Activated naive CD8-positive, alpha-beta T cell treated with anti-CD3 and anti-CD28 coated beads, Interleukin-2, amount 50 U/mL, for 24 hours (primary cell): ENCODE measurements at places on chromosomes 12 and 14.

DNA sequence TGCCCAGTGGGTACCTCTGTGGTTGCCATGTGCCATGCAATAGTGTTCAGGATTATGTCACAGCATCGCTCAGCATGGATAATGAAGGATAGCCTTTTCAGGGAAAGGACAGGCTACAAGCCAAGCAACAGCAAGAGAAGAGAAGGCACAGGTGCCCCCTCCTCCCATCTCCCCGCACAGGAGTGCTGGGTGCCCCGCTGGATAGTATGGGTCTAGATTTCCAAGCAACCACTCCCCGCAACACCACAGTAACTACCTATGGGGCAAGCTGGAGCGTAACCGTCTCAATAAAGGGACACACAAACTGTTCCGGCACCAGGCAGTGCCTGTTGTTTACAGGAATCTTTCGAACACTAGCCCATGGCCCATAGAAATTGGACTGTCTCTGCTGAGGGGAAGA lies 222.2 kb downstream of the ITPR2 start:
- no peak overlapping the region for H3K4me3 ChIP-seq
- DNase-seq: no peak

- no peaks in the 10 kb centered on the region for H3K4me1 ChIP-seq
- no peaks in the 10 kb centered on the region for H3K36me3 ChIP-seq
- H3K27me3 ChIP-seq: no peaks in the 10 kb centered on the region
- DNase-seq: no peak
- H3K27ac ChIP-seq: no peak overlapping the region
Observed at GRCh38 chr12:105954951-105955931, 183.5 kb downstream of the NUAK1 start.

GRCh38 chr14:106622200-106622745 lies 1095.9 kb downstream of the TMEM121 start:
- peaks cover 9% of the 10 kb centered on the region for H3K4me1 ChIP-seq
- peak; percentile 14 for DNase-seq
- H3K27me3 ChIP-seq: peaks cover 11% of the 10 kb centered on the region
- no peaks in the 10 kb centered on the region for H3K36me3 ChIP-seq

DNA sequence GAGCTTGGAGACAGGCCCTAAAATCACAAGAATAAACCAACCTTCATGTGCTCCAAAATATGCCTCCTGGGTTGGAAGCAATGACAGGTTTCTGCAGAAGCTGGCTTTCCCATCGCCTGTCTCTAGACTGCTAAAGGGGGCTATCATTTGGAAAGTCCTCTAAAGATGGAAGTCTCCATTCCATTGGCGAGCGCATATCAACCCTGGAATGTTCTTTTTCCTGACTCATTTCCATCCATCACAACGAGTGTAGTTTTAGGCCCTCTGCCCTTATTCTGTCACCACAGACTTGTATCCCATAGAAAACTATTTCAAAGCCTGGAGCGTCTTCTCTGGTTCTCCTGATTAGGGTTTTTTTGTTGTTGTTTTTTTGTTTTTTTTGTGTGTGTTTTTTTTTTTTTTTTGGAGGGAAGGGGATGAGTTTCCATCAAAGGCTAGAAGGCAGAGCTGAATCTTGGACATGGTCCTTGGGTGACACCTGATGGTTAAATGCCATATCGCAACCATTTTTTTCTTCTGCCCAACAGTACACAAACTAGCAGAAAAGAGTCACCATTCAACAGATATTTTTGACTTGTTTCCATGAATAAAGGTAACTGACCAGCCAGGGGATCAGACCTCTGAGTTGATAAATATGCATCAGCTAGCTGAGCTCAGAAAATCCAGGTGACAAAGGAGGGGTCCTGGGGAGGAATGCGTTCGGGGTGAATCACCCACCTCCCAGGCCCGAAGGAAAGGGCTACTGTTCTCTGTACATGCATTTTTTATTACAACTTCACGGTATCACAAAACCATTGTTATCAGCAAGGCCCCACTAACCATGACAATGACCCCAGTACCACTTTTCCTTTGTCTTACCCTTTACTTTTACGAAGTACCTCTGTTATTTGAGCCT lies 40.5 kb downstream of the KCNA5 start:
- peak; percentile 7 for DNase-seq
- H3K27ac ChIP-seq: no peak overlapping the region
- H3K4me1 ChIP-seq: no peaks in the 10 kb centered on the region
- no peaks in the 10 kb centered on the region for H3K27me3 ChIP-seq

- peaks cover 43% of the 10 kb centered on the region for H3K4me1 ChIP-seq
- H3K36me3 ChIP-seq: no peaks in the 10 kb centered on the region
- peak overlapping the region; percentile 84 for H3K27ac ChIP-seq
- no peaks in the 10 kb centered on the region for H3K27me3 ChIP-seq
Observed at GRCh38 chr14:92105893-92106142, 564 bp downstream of the ATXN3 start.

DNA sequence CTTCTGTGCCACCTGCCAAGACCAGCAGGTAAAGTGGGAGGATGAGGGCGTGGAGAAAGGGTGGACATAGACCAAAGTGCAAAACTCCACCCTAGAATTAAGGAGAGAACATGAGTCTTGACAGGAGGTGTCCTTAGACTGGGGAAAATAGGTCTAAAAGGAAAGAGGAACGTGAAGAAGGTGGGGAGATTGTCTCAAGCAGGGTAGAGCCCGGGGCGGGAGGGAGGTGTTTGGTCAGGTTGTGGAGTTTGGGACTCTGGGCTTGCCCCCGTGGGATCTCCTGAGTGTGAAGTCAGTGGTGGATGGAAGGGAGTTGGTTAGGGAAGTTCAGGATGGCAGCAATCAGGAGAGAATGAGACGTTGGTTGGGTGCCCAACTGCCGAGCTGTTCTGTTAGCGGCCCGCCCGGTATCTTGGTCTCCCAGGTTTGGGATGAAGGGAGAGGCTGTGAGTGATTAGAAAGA lies 386 bp downstream of the DGKA start:
- peak overlapping the region; percentile 93 for H3K4me3 ChIP-seq
- peak overlapping the region; percentile 94 for H3K27ac ChIP-seq
- peak; percentile 10 for DNase-seq
- peaks cover 67% of the 10 kb centered on the region for H3K4me1 ChIP-seq
- H3K36me3 ChIP-seq: peaks cover 32% of the 10 kb centered on the region
- H3K27me3 ChIP-seq: peaks cover 2% of the 10 kb centered on the region

GRCh38 chr12:18421867-18422266 lies 160.5 kb downstream of the PIK3C2G start:
- no peak for DNase-seq
- no peaks in the 10 kb centered on the region for H3K27me3 ChIP-seq
- no peak overlapping the region for H3K27ac ChIP-seq
- H3K4me3 ChIP-seq: no peak overlapping the region

GRCh38 chr14:31596342-31597095 lies 35.3 kb downstream of the NUBPL start:
- H3K27ac ChIP-seq: no peak overlapping the region
- H3K4me3 ChIP-seq: no peak overlapping the region

DNA sequence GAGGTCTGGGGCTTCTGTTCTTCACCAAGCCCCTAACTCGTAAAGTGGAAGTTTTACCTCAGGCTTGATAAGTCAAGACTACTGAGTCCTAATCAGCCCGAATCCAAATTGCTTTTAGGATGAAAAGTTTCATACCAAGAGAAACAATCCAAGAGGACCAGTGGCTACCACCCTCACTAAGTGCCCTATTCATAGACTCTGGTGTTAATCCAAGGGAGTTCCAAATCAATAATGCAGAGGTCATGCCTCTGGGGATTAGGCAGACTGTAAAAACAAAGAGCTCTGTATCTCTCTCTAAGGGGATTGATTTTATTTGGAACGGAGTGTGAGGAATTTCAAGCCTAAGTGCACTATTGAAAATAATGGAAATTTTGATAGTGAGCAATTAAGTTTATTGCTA lies 76.3 kb upstream of the LMNTD1 start:
- no peaks in the 10 kb centered on the region for H3K27me3 ChIP-seq
- H3K4me1 ChIP-seq: peaks cover 7% of the 10 kb centered on the region
- H3K4me3 ChIP-seq: no peak overlapping the region

DNA sequence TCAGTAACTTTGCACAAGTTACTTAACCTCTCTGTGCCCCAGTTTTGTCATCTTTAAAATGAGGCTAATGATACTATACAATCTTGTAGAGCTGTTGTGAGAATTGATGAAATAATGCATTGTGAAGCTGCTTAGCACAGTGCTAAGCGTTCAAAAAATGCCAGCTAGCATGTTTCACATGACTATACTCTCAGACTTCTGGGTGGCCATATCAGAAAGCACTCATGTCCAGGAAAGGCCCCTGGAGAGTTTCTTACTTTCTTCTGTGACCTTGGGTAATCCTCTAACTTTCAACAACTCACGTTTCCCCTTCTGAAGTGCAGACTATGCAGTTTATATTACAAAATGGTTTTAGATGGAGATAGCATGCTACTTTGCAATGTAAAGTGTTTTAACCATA lies 68.1 kb downstream of the TPH2 start:
- DNase-seq: no peak
- H3K36me3 ChIP-seq: no peaks in the 10 kb centered on the region
- H3K4me3 ChIP-seq: no peak overlapping the region
- no peaks in the 10 kb centered on the region for H3K4me1 ChIP-seq

DNA sequence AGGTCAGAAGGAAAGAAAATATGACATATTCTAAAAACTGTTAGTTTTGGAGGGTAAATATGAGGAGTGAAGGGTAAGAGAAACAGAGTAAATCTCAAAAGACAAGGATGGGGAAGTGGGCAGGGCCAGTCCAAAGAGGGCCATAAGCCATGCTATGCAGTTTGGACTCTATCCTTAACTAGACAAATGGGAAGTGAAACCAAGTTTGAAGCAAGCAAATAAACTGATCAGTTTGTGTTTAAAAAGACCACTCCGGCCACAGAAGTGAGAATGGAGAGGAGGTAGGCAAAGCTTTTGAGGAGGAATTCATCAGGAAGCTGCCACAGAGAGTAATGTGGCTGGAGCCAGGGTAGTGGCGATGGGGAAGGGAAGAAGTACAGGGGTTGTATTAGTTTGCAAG lies 37.5 kb upstream of the DAAM1 start:
- no peaks in the 10 kb centered on the region for H3K36me3 ChIP-seq
- no peaks in the 10 kb centered on the region for H3K27me3 ChIP-seq
- no peak overlapping the region for H3K27ac ChIP-seq
- peaks cover 8% of the 10 kb centered on the region for H3K4me1 ChIP-seq

GRCh38 chr14:68178282-68178681 lies 358.7 kb downstream of the RAD51B start:
- no peaks in the 10 kb centered on the region for H3K36me3 ChIP-seq
- DNase-seq: no peak
- H3K4me1 ChIP-seq: peaks cover 26% of the 10 kb centered on the region
- no peak overlapping the region for H3K4me3 ChIP-seq
- no peak overlapping the region for H3K27ac ChIP-seq

DNA sequence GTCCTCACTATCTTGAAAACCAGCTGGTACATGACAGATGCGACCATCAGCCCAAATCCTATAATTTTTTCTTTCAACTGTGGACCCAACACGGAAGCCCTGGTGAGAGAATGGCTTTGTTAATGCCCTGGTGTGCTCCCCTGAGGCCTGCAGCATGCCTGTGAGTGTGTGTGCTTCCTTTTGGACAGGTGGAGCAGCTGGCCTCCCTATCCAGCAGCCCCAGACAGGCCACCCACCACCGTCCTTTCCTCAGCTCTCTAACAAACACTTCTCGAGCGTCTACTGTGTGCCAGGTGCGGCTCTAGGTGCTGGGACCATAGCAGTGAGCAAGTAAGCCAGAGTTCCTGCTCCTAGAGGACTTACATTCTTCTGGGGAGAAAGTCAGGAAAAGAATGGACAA lies 78.9 kb upstream of the GZMB start:
- H3K27ac ChIP-seq: no peak overlapping the region
- no peak for DNase-seq
- no peak overlapping the region for H3K4me3 ChIP-seq
- no peaks in the 10 kb centered on the region for H3K36me3 ChIP-seq
- H3K27me3 ChIP-seq: peaks cover 16% of the 10 kb centered on the region

DNA sequence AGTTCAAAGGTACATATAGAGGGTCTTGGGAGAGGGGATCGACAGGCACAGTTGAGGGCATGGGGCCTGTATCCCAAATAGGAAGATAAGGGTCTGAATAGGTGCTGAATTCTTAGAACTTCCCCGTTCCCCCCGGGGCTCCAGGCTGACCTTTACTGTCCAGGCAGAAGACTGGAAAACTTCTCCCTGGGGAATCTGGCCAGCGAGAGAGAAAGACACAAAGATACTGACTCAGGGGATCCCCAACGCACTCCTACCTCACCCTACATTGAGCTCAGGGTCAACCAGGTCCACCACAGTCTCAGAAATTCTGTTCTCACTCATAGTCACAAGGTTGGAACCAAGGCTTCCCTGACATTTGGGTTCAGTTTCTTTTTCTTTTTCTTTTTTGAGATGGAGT lies 46.2 kb downstream of the ACACB start:
- no peak overlapping the region for H3K27ac ChIP-seq
- no peak overlapping the region for H3K4me3 ChIP-seq
- H3K36me3 ChIP-seq: no peaks in the 10 kb centered on the region
- no peaks in the 10 kb centered on the region for H3K4me1 ChIP-seq
- H3K27me3 ChIP-seq: no peaks in the 10 kb centered on the region

- H3K4me1 ChIP-seq: no peaks in the 10 kb centered on the region
- peaks cover 3% of the 10 kb centered on the region for H3K36me3 ChIP-seq
- DNase-seq: no peak
- H3K27ac ChIP-seq: no peak overlapping the region
Observed at GRCh38 chr12:30887226-30887625, 39.3 kb upstream of the TSPAN11 start.

DNA sequence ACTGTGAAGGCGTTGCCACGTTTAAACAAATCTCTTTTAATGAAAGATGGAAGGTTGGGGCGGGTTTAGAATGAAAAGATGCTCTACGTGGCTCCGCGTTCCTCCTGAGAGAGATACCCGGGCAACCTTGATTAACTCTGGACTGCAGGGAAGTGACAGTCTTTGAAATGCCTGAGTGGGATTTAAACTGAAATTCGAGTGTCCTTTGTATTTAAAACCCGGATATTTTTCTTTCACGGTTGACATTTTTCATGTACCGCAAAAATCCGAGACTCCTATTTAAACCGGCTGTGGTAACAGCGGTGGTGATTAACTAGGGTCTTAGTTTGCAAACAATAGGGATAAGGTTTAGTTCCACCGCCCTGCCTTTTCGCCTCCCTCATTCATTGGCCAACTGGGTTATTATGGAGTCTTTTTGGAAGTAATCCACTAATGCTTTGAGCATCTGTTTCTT lies 707 bp downstream of the G2E3 start:
- peak overlapping the region; percentile 96 for H3K4me3 ChIP-seq
- DNase-seq: no peak
- H3K36me3 ChIP-seq: peaks cover 26% of the 10 kb centered on the region
- H3K4me1 ChIP-seq: peaks cover 35% of the 10 kb centered on the region
- H3K27me3 ChIP-seq: peaks cover 5% of the 10 kb centered on the region

DNA sequence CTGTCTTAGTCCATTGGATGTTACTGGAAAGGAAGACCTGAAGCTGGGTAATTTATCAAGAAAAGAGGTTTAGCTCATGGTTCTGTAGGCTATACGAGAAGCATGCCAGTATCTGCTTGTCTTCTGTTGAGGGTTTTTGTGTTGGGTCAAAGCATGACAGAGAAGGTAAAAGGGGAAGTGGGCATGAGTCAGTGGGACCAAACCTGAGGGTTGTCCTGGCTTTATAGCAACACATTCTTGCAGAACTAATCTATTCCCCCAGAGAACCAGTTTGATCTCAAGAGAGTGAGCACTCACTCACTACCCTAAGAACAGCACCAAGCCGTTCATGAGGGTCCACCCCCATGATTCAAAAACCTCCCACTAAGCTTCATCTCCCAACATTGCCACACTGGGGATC lies 19.0 kb upstream of the KRAS start:
- no peaks in the 10 kb centered on the region for H3K27me3 ChIP-seq
- H3K4me3 ChIP-seq: no peak overlapping the region
- no peaks in the 10 kb centered on the region for H3K36me3 ChIP-seq
- no peak for DNase-seq
- H3K4me1 ChIP-seq: peaks cover 4% of the 10 kb centered on the region
